CD4-positive, alpha-beta T cell treated with Interleukin-2 at 100 ng/mL for 4 hours (primary cell): ENCODE measurements at places on chromosomes 1 and 21.

GRCh38 chr1:161799792-161800191, 33.7 kb downstream of the ATF6 start:
- no peak for DNase-seq

DNA sequence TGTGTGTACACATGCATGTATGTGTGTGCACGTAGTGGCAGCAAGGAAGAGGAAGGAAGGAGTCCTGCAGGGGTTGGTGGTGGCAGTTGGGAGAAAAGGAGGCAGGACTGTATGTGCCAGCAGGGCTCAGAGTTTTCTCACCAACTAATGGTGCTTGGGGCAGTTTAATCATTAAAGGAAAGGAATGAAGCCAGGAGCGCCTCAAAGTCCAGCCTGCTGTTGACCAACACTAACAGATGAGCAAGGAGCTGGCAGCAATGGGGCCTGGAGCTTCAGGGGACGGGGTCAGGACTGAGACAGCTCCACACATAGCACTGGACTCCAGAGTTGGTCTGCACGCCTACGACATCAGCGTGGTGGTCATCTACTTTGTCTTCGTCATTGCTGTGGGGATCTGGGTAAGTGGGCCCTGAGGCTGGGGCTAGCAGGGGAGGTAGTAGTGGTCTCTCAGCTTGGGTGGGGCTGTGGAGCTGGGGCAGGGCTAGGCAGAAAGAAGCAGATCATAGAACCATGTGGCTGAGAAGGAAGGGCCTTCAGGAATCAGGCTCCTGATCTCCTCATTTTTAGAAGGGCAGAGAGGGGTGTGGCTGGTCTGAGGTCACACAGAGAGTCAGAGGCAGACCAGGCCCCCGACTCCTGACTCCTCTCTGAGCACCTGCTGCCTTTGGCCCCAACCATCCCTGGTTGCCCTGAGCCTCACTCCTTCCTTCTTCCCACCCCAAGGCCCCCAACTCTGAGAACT, at the start of gene SLC5A9:
SLC5A9 (plus strand) TSS at position 216 of the 742 bp plus-strand sequence; CDS start at position 237, 21 bp downstream.
- no peak for DNase-seq

- DNase-seq, result no peak
These were observed 73.5 kb upstream of the ANGPTL3 start for GRCh38 chr1:62523860-62524259.

GRCh38 chr1:201264554-201264953, 18.8 kb upstream of the PKP1 start:
- no peak for DNase-seq

DNA sequence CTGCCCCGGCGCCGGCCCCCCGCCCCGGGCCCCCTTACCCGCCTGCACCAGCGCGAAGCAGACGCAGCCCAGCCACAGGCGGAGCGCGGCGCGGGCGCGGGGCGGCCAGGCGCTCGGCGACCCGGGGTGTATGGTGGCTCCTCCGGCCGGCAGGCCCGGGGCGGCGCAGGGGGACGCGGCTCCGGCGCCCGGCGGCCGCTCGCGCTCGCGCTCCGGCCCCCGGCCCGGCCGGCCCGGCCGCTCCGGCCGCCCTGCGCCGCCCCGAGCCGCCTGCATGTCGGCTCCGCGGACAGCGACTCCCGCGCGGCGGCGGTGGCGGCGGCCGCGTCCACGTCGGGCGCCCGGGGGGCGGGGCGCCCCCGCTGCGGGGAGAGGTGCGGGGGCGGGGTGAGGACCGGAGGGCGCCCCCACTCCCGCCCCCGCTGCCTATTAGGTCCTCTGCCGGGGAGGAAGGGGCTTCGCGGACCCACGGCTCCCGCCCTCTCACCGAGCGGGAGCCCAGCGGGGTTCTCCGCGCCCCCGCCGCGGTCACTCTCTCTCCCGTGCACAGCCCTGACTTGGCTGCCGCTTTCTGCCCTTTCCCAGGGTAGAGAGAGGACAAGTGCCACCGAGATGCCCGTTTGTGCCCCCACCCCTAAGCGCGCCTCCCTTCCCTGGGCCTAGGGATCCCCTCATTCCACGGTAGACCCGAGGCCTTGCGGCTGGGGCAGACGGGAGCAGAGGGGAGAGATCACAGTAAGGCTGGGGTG, at the start of gene FNDC5:
FNDC5 (minus strand) TSS at position 298 of the 749 bp plus-strand sequence.
- DNase-seq, result no peak

GRCh38 chr21:36710729-36711048, 11.8 kb downstream of the SIM2 start:
- no peak for DNase-seq

DNA sequence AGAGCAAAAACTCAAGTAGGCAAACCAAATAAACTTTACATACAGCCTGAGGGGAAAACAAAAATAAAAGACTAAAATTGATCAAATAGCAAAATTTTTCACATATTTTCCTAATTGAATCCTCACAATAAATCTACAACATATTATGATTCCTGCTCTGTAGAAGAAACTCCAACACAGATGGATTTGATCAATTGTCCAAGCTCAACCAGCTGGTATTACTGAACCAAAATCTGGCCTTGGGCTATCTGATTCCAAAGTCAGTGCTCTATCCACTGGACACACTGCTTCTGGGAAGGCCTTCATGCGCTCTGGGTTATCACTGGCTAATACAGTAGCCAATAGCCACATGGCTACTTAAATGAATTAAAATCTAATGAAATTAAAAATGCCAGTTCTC, 39.3 kb downstream of the PCNX2 start:
- DNase-seq, result no peak

DNA sequence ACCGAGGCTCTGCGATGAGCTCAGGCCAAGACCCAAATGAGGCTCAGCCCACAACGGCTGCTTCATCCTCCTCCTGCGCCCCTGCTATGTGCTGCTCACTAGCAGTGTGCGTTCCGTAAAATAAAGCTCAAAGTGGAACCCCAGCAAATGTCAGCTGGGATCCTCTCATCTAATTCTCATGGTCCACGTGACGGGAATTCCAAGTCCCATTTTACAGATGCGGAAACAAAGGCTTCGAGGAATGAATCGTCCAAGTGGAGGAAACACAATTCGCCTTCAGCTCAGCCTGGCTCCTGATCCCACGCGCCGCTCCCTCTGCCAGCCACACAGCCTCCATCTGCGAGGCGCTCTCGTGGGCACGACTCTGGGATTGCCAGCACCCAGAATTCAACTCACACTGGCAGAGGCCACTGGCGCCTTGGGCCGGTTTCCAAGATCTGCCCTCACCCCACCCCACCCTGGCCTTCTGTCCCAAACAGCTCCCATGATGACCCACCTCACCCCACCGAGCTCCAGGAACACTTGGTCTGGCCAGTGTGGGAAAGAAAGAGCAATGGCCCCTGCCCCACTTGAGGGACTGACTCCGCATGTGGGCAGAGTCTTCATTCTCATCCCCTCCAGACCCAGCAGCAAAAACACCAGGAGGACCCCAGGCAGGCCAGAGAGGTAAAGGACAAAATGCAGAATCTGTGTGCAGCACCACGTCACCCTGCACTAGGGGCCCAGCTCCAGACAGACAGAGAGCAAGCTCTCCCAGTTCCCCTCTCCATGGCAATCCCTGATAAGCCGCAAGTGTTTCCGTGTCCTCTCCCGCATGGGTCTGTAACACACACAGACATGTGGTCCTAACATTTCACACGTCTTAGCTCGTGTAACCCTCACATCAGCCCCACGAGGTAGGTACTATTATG, 10.5 kb downstream of the CASZ1 start:
- no peak for DNase-seq

DNA sequence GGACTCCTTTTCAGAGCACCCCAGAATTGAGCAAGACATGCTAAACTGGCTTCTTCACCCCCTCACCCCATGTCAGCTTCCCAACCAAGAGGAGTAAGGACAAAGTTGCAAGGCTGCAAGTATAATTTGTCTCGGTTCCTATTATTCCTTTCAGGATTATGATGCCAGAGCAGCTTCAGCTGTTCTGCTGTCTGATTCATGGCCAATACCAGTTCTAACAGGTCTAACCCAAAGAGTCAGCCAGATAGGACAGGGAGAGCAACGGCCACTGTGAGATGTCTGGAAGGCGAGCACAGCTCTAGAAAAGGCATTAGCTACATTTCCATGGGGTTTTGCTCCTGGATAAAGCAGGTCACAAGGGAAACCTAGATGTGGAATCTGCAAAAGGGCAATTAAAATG, 53.3 kb upstream of the HOOK1 start:
- no peak for DNase-seq

DNA sequence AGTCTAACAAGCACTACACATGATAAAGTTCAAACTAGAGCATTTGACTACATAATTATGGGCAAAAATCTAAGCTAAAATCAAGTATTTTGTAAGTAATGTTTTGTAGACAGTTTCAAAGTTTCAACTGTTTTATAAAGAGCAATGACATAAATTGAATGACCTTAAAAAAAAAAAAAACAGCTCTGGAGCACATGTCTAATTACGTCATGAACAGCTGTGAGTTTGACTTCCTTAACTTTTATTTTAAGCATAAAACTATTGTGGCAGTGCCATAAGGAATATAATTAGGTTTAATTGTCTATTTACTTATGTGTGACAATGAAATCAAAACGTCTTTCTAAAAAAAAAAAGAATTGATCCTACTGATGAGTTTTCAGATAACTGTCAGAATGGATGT, 272.5 kb upstream of the LRRC7 start:
- DNase-seq, result no peak

DNA sequence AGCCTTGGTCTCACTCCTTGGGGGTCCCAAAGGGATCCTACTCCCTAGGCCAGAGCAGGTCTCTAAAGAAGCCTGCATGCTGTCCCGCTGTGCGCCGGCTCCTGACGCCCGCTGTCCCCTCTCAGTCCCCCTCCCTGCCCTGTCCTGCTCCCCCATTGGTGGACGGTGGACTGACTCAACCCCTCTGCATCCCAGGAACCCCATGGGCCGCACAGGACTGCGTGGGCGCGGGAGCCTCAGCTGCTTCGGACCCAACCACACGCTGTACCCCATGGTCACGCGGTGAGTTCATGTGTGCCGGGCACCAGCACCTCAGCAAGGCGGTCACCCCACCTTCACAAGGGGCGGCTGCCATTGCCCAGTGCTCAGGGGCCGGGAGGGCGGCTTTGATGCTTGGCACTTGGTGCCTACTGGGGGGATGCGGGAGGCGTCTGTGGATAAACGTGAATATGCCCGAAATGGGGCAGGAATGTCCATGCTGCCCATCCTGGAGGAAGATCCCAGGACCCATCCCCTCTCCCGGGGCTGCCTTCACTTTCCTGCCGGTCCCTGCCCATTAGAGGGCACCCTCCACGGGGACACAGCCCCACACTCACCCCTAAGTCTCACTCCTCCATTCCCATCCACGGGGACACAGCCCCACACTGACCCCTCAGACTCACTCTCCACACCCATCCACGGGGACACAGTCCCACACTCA, 20.2 kb upstream of the LRRC3 start:
- DNase-seq, result no peak

DNA sequence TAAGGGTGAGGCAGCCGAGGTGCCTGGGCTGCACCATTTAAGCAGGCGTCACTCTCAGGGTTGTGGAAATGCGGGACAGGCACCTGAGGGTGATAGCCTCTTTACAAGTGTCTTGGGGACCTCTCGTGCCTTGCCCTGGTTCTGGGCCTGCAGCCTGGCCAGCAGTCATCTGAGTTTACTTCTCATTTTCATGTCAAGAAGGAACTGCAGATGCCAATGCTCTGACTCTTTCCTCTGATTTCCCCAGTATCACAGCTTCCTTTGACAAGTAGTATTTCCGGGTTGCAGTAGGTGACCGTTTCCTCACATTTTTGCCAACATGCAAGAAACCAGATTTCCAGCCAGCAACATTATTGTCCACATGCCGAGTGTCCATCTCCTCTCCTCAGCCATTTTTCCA, 286.9 kb downstream of the DISC1 start:
- DNase-seq, result no peak

- DNase-seq, result no peak
These were observed 21.8 kb downstream of the NEK7 start for GRCh38 chr1:198178615-198179014.

DNA sequence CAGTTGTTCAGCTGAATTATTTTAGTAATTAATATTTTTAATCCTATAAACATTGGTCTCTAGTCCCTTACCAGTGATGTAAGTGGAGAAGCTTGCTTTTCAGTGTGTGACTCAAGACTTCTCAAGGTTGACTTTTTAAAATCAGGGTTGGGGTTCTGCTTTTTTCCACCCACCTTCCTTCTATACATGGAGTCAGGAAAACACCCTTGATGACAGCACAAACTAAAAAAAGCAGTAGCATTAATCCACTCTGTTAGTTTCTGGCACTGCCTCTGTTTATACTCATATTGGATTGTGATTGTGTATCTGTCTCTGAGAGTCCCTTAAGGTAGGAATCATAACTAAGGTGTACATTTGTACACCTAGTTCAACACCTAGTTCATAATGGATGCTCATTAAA, 8.3 kb upstream of the PLEKHO1 start:
- DNase-seq, result no peak

DNA sequence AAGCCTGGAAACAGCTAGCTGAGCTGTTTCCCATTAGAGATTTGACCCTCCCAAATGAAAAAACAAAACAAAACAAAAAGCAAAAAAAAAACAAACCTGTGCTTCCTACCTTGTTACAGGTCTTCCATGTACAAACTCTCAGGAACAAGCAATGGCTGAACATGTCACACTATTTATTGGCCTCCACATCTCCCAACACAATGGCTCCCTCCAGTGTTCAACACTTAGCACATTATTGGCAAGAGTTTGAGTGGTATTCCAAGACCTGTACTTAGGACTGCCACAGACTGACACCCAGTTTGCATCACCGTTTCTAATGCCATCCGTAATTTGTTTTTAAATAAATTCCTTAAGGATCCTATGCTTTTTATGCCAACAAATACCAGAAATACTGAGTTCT, 195.0 kb upstream of the OLFM3 start:
- DNase-seq, result no peak

DNA sequence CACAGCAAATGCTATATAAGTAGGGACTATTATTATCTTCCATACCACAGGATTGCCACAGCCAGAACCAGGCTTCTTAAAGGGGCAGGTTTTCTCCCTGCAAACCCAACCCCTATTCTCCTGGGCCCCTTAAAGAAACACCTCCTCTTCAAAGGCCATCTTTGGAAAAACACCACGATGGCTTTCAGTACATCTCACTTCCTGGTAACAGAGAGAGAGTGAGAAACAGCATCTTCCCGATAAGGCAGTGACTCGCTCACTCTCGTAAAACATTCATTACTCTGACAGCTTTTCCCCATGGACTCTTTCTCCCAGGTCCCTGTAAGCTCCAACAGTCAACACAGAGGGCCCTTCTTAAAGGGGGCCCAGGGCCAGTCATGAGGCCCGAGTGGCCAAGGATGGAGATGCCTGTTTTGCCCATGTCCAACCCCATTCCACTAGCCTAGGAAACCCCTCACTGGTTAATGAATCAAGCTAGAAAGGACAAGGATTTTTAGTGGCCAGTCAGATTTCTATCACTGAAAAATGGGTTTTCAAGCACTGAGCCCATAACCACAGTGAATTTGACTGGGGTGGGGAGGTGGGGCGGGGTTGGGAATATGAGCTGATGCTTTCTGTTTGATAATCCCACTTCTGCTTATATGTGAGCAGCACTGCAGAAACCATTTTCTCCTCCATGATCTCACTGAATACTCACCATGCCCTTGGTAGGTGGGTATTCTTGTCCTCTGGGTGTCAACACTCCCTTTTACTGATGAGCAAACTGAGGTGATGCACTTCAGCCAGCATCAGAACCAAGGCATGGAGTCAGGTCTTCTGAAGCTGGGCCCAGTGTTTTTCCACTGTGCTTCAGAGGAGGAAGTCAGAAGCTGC, 3.6 kb upstream of the NAV1 start:
- no peak for DNase-seq
